ENCODE measurements at places on chromosomes 7 and 10. TPM values are rescaled to one million over a fixed set of nuclear protein-coding genes. Genes with fewer than 3 reads are reported as not detected.

DNA sequence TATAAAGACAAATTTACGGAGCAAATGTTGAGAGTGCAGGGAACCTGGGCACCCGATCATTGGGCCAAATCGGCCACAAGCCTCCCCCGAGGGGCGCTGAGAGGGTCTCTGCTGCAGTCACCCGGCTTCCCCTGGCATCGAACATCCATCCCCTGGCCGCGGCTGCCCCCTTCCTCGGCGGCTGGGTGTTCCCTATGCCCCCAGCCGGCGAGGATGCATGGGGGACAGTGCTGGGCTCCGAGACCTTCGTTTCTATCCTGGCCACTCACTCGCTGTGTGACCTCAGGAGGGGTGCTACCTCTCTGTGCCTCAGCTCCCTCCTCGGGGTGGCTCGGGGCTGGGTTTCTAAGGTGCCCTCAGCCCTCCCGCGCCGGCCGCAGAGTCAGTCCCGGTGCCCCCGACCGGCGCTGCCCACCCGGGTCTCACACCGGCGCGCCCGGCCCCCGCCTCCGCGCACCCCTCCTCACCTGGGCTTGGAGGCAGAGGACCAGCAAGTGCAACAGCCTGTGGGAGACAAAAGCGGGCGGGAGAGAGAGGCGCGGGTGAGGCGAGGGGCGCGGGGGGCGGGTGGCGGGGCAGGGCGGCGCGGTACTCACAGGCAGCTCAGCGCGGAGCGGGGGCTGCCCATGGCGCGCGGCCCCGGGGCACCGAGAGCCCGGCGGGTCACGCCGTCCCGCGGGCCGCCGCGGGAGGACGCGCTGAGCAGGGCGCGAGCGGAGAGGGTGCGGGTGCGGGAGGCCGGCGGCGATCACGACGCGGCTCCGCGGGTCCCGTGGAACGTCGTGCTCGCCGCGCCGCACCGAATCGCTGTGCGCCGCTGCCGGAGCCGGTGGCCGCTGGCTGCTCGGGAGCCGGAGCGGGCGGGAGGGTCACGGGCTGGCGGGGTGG lies at the start of gene FGF8:
TSS of gene FGF8 (minus strand) at position 842 of the 888 bp plus-strand sequence. CDS start at position 628, 214 bp downstream.
- no peak for DNase-seq

DNA sequence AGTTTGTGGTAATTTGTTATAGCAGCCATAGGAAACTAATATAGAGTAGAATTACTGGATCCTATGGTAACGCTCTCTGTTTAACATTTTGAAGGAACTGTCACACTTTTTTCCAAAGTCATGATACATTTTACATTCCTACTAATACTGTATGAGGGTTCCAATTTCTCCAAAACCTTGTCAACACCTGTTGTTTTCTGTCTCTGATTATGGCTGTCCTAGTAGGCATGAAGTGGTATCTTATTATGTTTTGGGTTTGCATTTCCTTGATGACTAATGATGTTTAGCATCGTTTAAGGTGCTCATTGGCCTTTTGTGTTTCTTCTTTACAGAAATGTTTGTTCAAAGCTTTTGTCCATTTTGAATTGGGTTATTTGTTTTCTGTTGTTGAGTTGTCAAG lies 69.6 kb downstream of the VPS50 start:
- DNase-seq = no peak

DNA sequence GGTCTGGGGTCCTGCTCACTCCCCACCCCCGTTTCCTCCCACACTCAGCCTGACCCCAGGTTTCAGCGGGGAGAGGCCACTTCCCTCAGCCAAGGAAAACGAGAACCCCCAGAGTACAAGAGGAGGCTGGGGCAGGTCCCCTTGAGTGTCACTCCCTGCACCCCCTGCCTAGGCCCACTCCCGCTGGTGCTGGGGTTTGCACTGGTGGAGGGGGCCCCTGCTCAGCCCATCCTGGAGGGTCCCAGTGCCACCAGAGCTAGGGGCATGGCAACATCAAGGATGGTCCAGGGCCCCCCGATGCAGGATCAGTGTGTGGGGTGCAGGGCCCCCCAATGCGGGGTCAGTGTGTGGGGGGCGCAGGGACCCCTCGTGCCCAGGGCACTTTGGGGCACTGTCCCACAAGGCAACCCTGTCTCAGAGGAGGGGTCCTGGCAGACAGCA lies 70.5 kb upstream of the KCTD7 start:
- DNase-seq = no peak

GRCh38 chr10:64039198-64039597 lies 518.0 kb downstream of the REEP3 start:
- DNase-seq = no peak

DNA sequence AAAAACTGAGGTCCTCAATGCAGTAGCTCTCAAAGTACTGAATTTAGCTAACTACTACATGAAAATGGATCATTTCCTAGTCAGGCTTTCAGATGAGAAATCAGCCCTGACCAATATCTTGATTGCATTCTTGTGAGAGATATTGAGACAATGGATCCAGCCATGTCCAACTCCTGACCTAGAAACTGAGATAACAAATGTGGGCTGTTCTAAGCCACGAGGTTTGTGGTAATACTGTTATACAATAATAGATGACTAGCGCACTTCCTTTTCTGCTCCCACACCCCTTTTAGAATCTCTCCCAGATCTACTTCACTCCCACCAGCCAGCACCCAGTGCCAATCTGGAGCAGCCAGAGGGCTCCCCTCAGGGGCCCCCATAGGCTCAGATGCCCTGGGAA lies 209.3 kb upstream of the KMT2E start:
- DNase-seq = no peak

GRCh38 chr7:136051203-136051928 lies 74.2 kb upstream of the MTPN start:
- no peak for DNase-seq

DNA sequence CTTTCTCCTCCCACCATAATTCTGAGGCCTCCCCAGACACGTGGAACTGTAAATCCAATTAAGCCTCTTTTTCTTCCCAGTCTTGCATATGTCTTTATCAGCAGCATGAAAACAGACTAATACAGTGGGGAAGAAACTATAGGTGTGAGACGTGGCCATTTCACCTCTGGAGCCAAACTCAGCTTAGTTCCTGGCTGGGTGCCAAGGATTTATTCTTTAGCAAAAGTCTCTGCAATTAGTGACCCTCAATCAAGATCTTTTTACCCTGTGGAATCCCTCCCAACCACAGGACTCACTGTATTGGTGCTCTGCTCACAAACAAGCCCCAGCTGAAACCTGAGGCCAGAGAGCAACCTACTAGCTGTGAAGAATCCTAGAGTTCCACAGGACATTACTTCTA lies 28.1 kb upstream of the SFTPD start:
- no peak for DNase-seq

DNA sequence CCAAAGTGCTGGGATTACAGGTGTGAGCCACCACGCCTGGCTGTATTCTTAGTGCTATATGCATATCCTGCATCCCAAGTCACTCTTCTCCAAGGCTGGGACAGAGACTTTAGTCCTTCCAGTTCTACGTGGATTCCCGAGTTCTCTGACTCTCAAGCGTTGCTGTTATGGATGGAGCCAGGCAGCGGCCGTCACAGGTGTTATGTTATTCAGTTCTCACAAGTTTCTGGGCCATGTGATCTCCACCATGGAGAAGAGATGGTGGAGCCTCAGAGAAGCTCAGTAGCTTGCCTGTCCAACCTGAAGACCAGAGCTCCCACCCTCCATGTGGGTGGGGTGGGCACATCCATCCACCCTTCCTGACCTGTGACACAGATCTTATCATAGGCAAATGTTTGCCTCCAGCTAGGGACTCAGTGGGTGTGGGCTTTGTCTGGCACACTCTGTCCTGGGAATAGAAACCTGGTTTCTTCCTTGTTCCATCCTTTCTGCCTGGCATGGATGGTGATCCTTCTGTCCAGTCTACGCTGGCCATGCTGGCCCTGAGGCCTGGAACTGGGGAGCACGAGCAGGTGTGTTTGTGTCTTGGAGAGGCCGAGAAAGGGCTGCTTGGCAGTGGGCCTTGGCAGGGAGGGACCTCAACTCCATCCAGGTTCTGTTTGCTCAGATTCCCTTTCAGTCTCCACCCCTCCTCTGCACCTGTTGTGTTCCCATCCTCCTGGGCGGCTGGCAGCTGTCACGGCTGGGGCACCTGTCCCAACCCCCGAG lies 55.3 kb downstream of the NEURL1 start:
- DNase-seq = no peak

GRCh38 chr10:76544789-76545188 lies 1092.8 kb downstream of the KCNMA1 start:
- no peak for DNase-seq

GRCh38 chr10:130812381-130813148 lies 499.0 kb downstream of the TCERG1L start:
- no peak for DNase-seq

- no peak for DNase-seq
Measured at GRCh38 chr7:112448381-112448780, 1.9 kb upstream of the IFRD1 start.

- DNase-seq = no peak
Measured at GRCh38 chr7:107994421-107995030, 8.4 kb downstream of the LAMB1 start.

GRCh38 chr10:120473593-120473992 lies 16.6 kb downstream of the PLPP4 start:
- no peak for DNase-seq

- peak; percentile 11 for DNase-seq
Measured at GRCh38 chr7:24401628-24402593, 117.9 kb downstream of the NPY start.

- no peak for DNase-seq
Measured at GRCh38 chr10:119285495-119286267, 78.3 kb downstream of the GRK5 start.

DNA sequence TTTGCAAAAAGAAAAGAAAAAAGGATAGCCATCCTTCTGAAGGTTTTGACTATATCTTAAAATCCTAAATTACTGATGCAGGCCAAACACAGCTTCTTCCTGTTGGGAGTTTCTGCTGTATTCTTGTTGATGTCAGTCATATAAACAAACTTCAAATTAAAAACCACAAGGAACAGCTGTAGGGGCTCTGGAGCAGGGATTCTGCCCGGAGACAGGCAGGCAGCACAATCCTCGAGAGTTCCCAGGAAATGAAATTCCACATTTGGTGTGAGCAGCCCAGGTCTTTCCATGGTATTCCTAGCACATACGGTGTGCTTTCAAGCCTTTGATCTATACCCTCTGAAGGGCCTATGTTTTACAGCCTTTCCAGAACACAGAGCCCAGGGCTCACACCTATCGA lies 43.2 kb downstream of the INSYN2A start:
- no peak for DNase-seq

DNA sequence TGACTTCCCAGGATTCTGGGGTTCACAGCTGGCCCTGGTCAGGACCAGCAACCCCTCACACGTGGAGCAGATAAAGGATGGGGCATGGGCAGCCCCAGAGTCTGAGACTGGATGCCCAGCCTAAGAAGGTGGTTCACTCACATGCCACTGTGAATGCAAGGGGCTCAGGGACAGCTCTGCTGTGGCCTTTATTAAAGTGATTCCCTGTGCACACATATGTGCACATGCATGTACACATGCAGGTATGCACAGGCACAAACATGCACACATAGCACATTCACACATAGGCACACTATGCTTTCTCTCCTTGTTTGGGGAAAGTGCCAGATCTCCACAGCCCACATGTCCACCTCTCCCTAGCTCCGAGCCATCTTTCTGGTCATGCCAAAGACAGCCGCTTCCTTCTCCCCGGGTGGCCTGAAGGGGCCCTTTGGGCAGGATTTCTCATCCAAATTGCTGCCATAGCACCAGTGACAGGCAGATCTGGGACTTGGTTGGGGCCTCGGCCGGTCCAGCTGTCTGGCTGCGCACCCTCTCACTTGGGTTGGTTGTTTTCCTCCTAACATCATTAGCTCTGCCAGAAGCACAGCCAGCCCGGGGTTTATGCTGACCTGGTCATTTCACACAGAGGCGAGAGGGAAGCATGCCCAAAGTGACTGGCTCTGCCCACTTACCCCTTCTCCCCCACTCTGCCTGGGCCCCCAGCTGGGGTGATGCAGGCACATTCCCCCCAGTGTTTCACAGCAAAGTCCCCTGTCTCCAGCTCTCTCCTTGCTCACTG lies 1.4 kb downstream of the GCK start:
- DNase-seq = no peak

- DNase-seq = no peak
Measured at GRCh38 chr10:88521791-88522190, 61.3 kb downstream of the RNLS start.

GRCh38 chr7:29917641-29918040 lies 72.0 kb downstream of the SCRN1 start:
- no peak for DNase-seq

DNA sequence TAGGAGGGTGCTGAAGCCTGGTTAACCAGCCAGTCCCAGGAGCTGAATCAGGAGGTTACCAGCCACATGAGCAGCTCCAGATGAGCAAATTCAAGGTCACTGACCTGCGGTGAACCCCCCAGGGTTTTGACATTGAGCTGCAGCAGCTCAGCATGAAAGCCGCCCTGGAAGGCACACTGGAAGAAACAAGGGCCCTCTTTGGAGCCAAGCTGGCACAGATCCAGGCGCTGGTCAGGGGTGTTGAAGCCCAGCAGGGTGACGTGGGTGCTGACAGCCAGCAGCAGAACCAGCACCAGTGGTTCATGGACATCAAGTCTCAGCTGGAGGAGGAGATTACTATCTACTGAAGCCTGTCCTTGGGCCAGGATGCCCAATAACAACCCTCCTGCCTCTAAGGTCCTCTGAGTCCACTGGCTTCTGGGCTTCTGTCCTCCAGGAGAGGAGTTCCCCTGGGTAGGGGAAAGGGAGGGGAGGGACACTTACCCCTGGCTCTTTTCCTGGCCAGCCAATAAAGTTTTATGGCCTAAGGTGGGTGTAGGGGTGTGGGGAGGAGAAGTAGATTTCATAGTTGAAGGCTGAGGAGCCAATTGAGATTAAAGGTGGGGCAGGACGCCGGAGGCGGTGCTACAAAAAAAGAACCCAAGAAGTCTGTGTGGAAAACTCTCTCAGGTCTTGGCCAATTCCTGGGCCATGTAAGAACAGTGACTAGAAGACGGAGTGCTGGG lies 29.4 kb upstream of the ATOH7 start:
- DNase-seq = peak; percentile 20

DNA sequence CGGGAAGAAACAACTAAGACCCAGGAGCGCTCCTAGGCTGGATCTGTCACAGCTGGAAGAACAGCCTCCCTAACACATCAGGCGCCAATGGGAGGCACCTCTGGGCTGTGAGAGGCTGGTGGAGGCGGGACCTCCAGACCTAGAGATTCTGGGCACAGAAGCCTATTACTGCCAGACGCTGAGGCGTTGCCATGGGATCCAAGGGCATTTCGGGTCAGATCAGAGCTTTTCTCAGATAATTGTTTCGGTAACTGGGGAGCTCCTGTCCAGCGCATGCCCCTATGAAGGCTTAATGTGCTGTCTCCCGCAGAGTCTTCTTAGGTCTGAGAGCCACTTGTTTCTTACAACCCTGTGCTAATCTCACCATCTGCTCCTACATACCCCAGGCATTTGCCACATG lies 339.2 kb downstream of the ZNF716 start:
- no peak for DNase-seq

The H2BK1 gene
- not detected for total RNA-seq

The BEND7 gene
- total RNA-seq = 10.7 TPM

The CPSF4 gene
- 84.1 TPM for total RNA-seq

The MYL10 gene
- not detected for total RNA-seq

The MAP3K8 gene
- 5.5 TPM for total RNA-seq

The PFKFB3 gene
- total RNA-seq = 55.8 TPM

The ASAH2B gene
- total RNA-seq = 3.4 TPM

The GFRA1 gene
- total RNA-seq = 5.1 TPM

The IDI2 gene
- total RNA-seq = not detected

The OR13A1 gene
- total RNA-seq = 0.15 TPM

The XRCC2 gene
- 3.6 TPM for total RNA-seq

The GLUD1 gene
- total RNA-seq = 132 TPM

The STEAP1B gene
- not detected for total RNA-seq

The ERVW-1 gene
- not detected for total RNA-seq
